Activated effector memory CD4-positive, alpha-beta T cell treated with anti-CD3 and anti-CD28 coated beads, Interleukin-2, amount 50 U/mL, for 16 hours (primary cell): ENCODE measurements at places on chromosomes 16 and 17.

GRCh38 chr16:67936124-67936879, at the start of gene PSMB10:
Gene PSMB10 (minus strand): TSS chr16:67936850. CDS start chr16:67936749, 101 bp downstream.
- DNase-seq = no peak

DNA sequence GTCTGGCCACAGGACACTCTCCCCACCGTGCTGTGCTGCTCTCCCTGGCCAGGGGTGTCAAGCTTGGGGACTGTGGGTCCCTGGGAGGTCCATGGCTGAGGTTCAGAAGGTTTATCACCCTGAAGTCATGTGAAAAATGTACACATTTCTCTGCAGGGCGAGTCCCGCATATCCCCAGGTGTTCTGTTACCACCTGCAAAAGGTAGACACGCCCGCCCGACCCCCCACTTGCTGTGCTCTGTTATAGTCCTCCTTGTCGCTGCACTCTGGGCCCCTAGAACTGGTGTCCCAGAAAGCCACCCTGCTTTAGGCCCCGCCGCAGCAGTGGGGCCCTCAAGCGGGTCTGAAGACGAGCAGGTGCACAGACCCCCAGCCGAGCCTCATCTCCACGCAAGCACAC, 11.8 kb downstream of the JPT2 start:
- DNase-seq = no peak

DNA sequence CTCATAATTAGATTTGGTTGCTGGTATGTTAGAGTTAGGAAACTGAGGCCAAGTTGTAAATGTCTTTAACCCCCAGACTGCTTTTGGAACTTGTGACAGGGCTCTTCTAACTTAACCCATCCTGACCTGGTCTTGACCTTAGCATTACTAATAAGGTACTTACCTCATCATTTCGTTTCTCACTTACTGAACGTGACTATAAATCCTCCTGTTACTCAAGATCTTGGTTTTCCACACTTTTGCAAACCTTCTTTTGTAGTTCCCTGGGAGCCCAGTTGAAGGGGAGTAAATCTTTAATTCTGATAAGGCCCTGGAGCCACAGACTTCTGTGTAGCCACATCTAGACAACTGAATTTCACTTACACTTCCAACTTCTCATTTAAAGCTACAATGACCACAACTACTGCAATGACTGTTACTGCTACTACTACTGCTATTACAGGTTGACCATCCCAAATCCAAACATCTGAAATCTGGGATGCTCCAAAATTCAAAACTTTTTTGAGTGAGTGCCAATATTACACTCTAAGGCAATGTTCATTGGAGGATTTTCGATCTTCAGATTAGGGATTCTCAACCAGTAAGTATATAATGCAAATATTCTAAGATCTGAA, 248.8 kb upstream of the TBX2 start:
- DNase-seq = no peak

DNA sequence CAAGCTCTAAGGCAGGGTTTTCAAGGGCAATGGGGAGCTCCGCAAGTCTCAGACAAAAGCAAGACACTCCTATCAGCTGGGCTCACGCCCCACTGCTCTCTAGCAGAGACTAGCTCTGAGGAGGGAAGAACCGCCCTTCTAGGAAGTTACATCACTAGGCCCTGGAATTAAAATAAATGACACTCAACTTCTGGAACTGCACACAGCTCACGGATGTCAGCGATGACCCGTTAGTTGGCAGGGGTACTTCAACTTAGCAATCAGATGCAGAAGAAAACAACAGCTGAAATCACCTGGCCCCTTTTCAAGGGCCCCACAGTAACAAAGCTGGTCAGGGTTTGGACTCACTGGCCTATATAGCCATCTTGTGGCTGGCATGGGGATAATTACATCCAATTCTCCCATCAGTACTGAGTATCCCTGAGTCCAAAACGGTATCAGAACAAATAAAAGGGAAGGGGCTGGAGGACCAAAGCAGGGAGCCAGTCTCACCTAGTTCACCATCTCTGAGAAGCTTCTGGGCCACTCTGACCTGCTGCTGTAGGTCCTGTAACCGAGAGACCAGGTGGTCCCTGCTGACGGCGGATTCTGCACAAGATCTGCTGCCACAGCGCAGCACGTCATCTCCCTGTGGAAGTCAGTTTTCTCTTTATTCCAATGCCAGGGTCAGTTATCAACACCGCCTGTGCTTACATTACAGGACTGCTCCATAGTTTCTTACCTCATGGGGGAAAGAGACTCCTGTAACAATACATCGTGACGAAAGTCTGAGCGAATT, 22.2 kb downstream of the SERPINF1 start:
- peak; percentile 56 for DNase-seq

DNA sequence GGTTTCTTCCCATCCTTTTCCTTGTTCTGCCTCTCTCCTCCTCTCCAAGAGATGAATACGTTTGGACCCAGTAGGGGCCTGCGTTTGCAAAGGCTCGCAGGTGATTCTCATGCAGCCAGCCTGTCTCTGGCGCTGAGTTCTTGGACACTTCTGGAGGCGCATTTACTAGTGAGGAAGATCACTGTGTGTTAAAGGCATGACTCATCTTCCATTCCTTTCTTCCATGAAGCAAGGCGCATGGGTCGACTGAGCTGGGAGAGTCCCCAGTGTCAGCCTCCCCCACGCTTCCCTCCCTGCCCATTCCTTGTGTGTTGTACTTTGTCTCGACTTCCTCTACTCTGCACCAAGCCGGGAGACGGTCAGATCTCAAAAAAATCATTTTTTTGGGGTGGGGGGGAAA, 159.9 kb upstream of the EEF2KMT start:
- no peak for DNase-seq

DNA sequence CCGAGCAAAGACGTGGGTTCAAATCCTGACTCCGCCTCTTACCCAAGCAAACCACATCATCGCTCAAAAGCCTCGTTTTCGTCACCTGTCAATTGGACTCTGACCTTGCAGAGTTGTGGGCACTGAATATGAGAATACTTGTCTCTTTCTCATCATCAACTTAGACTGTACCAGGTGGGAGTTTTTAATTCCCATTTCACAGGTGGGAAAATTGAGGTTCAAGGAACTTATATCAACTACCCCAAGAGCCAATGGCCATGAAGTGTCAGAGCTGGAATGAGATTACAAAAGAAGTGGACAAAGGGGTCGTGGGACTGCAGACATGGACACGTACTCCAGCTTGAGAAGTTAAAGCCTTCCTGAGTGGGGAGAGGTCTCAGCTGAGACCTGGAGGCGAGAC, 10.8 kb downstream of the TMEM114 start:
- DNase-seq = no peak

- DNase-seq = no peak
Measured at GRCh38 chr16:10761373-10761772, 17.7 kb downstream of the NUBP1 start.

GRCh38 chr16:9800186-9800738, 382.0 kb downstream of the GRIN2A start:
- no peak for DNase-seq

DNA sequence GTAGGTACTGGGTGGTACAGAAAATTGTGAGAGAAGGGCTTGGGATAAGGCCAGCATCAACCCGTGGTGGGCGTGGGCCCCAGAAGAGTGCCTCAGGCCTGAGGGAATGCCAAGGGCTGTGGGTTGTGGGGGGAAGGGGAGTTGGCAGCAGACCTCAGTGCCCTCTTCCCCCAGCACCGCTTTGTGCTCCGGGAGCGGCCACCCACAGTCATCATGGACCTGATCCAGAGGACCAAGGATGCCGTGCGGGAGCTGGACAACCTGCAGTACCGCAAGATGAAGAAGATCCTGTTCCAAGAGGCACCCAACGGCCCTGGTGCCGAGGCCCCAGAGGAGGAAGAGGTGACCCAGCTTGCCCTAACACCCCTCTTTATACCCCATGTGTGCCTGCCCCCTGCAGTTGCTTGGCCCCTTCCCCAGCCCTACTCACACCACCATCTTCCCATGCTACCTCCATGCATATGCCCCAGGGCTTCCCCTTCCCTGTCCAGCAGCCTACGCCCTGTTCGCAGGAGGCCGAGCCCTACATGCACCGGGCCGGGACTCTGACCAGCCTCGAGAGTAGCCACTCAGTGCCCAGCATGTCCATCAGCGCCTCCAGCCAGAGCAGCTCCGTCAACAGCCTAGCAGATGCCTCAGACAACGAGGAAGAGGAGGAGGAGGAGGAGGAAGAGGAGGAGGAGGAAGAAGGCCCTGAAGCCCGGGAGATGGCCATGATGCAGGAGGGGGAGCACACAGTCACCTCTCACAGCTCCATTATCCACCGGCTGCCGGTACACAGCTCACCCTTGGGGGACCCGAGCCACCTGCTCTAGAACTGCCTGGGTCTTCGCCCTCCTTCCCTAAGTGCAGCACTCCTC, 9.1 kb downstream of the TAOK2 start:
- DNase-seq = no peak

DNA sequence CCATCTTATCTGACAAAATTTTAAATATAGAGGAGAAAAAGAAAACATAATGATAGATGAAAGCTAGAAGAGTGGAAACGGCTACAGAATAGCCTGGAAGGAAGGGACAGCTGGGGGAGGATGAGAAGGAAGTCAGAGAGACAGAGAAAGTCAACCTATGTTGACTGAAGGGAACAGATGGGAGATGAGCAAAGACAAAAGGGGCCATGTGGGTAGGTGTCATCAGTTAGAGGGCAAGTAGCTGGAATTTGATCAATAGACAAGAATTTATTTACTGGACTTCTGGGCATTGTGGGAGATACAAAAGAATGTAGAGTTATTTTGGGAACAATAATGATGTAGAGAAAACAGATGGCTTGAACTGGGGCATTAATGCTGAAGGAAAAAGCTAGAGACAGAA, 194.4 kb downstream of the ANKFN1 start:
- DNase-seq = no peak

GRCh38 chr16:62963846-62964245, 927.6 kb upstream of the CDH8 start:
- DNase-seq = no peak

DNA sequence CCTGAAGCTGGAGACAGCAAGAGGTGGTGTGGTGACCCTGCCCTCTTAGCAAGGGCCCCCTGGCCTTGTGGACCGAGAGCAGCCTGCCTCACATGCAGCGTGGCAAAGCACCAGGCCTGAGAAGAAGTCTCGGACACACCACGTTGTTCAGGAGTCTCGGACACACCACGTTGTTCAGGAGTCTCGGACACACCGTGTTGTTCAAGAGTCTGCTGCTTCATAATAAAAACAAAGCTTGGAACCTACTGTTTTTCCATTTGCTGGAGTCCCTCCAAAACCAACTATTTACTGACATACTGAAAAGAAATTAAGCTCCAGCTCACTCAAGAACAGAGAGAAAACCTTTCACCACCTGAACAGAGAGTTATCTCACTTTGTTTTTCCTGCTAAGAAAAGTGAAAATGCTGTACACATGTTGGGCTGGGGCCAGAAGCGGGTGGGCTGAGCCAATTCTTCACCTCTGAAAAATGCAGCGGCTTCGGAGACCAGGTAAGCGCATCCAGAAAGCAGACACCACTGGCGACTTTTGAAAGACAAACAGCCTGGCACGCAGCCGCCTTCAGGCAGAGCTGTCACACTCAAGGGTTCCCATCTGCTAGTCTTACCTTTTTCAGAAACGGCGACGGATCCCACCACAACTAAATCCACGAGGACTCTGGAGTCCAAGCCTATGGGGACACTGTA, 8.9 kb downstream of the MTHFSD start:
- no peak for DNase-seq

- peak; percentile 64 for DNase-seq
Measured at GRCh38 chr16:20901436-20902112, 1.0 kb downstream of the LYRM1 start.

DNA sequence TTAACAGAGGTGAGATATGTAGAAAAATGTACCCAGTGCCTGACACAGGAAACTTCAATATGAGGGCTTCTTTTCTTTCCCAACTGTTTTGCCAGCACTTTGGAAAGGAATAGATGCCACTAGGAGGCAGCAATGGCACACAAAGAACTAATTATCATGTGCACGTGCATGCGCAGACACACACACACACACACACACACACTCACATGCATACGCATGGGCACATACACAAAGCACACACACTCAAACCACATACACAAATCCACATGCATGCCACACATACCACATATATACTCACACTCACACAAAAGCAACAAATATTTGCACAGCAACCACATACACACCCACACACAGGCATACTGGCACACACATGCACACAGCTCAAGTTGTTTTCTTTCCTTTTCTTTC, 8.8 kb upstream of the CEP112 start:
- DNase-seq = peak; percentile 74

GRCh38 chr16:68760671-68761275, 23.7 kb downstream of the CDH1 start:
- peak; percentile 80 for DNase-seq

DNA sequence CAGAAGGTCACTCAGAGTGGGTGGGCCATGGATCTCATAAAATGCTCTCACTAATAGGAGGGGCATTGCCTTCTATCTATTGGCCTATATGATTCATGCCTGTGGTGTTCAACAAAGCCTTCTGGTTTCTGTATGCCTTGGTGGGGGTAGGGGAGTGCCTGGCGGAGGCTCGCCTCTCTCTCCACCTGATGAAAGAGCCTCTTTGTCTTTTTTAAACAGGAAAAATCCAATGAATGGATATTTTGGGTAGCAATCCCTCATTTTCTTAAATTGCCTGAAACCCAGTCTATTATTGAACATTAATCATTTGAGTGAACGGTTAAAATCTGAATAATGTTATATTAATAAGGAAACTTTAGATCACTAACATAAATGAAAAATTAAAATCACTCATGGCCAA, 90.6 kb downstream of the TOX3 start:
- no peak for DNase-seq

DNA sequence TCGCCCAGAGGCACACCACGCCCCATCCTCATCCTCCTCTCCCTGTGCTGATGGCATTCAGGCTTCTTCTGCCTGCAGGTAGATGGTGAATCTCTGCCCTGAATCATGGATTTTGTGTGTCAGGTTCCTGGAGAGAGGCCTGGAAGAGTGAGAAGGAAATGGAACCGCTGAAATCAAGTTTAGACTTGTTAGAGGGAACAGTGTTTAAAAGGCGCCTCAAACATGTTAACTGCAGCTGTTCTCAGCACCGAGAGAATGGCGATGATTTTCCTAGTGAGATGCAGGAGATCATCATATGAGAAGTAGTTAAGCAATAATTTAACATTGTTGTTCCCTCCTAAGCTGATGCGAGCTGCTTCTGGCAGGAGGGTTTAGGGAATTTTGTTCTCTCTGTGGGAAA, 744.4 kb upstream of the EEF2KMT start:
- no peak for DNase-seq

GRCh38 chr16:88738151-88739084, 32.1 kb downstream of the CTU2 start:
- no peak for DNase-seq

GRCh38 chr17:16875662-16876061, 96.3 kb downstream of the TNFRSF13B start:
- DNase-seq = no peak

DNA sequence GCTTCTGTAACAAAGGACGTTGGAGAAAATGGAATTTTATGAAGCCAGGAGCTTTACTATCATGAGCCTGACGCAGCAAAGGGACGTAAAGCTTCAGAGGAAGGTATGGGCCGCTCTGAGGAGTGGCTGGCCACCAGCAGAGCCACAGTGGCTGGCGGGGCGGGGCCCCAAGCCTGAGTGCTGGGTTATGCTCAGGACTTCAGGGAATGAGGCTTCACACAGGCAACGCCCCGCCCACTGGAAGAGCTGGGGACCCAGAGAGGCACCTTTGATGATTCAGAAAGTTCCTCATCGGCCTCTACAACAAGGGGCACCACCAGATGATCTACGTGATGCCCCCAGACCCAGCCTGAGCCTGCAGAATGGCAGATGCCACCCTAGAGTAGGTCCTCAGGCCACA, 8.8 kb downstream of the NOB1 start:
- DNase-seq = no peak

- DNase-seq = no peak
Measured at GRCh38 chr17:67520252-67520906, 143.3 kb downstream of the PITPNC1 start.
